ENCODE measurements at places on chromosomes 6 and 20. TPM values are rescaled to one million over a fixed set of nuclear protein-coding genes. Genes with fewer than 3 reads are reported as not detected.

Gene MRPL18
- 21.7 TPM for total RNA-seq

Gene SCUBE3
- not detected for total RNA-seq

Gene CAGE1
- total RNA-seq = 0.57 TPM

Gene PRKN
- total RNA-seq = 1.9 TPM

DNA sequence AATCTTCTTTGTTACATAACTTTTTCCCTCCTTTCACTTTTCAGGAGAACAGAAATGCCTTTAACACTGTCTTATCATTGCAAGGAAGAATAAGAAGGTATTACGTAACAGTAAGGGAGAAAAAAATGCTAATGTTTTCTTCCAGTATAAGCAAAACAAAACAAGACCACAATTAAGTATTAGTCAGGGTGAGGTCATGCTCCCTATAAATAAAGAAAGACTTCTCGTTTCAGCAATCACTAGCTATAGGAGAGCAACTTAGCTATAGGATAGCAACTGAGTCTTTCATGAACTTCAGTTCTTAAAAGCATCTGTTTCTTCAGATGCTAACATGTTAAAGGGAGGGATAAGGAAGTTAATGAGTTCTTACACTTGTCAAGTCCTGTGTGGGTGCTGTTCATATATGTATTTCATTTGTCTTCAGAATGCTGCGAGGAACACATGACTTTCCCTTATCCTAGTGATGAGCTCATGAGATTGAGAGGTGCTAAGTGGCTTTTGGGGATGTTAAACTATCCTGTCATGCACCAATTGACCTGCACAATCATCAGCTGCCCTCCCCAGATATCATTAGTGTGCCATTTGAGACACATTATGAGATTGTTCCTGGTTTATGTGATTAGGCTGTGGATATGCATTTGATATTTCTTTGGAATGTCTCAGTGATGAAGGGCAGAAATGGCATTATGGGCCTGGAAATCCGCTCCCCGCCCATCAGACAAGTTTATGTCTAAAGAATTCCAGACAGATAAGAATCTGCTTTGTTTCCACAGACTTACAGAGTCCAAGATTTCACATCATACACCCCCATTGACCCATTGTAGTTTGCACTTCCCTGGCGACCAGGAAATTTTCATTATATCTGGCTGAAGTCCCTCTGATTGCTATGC is 37.5 kb downstream of the LAMA4 start:
- DNase-seq = no peak

All from CD4-positive, CD25-positive, alpha-beta regulatory T cell (primary cell).